Left colon (tissue), 2 donors: ENCODE measurements at places on chromosomes 2 and 18. TPM values are rescaled to one million over a fixed set of nuclear protein-coding genes. Genes with fewer than 3 reads are reported as not detected.
A peak's percentile ranks its signal among the peaks of the same experiment; 100 is the strongest.

DNA sequence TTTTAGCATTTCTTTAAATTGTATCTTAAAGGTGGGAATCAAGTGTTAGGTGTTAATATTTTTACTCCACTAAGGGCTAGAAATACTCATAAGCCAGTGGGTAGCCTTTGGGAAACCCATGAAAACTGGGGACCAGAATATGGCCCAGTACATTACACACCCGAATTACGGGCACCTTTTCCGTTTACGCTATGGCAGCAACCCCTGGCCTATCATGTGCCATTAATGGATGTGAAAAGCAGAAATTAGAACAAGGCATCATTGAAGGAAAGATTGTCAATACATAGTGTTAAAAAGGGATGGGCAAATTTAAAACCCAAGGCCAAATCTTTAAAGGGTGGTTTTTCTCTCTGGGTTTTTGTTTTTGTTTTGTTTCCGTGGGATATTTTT is 781 bp downstream of the FARP2 start:
- no peak for DNase-seq

DNA sequence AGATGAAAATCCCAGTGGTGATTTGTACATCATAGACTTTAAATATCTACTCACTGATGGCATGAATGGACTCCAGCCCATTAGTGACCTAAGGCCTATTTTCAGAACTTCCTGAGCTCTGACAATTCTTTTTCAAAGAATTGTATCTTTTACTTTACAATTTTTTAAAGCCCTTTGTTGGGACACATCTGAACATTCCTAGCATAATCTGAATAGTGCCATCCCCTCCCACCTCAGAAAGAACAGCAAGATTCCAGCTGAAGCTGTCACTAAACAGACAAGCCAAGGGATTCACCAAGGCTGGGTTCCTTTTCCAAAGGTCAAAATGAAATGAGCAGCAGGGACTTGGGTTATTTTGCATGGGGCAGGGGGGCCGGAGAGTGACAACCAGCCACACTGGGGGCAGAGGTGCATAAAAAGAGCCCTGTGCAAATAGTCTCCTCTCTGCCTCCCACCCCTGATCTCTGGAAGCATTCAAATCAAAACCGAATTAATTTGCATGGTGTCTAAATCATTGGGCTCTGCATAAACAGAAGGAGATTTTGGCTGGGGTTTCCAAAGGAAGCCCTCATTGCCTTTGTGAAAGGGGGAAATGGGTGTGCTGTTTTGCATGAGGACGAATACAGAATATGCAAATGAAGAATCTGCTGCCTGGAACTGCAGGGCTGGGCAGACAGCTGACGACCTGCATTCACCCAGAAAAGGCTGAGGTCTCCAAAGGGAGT is 17.2 kb downstream of the EPHA4 start:
- DNase-seq: no peak

GRCh38 chr2:224638301-224638823 is 53.2 kb upstream of the CUL3 start:
- peak; percentile 68 for DNase-seq

GRCh38 chr2:177314194-177314593 is 49.7 kb upstream of the NFE2L2 start:
- no peak for DNase-seq

DNA sequence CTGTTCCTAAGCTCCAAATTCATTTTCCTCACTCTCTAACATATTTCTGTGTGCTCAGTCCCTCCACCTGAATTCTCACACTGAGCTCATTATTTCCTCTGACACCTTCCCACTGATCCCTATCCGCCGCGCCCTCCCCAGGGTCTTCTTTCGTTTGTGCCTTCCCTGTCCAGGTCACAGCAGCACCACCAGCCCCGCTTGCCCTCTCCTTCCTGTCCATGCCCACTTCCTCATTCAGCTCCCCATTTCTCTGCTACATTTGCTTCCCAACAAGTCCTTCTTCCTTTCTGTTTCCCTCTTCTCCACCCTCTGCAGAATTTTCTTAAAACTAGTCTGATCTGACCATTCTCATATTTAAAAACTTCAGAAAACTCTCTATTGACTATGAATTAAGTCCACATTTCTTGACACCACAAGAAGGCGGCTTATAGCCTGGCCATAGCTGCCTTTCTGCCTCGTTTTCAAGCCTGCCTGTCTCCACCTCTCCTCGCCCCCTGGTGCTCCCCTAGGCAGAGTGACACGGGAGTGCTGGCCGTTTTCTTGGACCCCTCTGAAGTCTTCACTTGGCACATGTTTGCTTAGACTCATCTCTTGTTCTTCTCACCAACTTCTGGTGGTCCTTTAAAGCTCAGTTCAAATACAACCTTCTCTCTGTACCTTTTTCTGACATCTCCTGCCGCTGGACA is 138.7 kb upstream of the BOD1L2 start:
- DNase-seq: no peak

- no peak for DNase-seq
These were observed 22.4 kb downstream of the RTP5 start for GRCh38 chr2:241891988-241892298.

DNA sequence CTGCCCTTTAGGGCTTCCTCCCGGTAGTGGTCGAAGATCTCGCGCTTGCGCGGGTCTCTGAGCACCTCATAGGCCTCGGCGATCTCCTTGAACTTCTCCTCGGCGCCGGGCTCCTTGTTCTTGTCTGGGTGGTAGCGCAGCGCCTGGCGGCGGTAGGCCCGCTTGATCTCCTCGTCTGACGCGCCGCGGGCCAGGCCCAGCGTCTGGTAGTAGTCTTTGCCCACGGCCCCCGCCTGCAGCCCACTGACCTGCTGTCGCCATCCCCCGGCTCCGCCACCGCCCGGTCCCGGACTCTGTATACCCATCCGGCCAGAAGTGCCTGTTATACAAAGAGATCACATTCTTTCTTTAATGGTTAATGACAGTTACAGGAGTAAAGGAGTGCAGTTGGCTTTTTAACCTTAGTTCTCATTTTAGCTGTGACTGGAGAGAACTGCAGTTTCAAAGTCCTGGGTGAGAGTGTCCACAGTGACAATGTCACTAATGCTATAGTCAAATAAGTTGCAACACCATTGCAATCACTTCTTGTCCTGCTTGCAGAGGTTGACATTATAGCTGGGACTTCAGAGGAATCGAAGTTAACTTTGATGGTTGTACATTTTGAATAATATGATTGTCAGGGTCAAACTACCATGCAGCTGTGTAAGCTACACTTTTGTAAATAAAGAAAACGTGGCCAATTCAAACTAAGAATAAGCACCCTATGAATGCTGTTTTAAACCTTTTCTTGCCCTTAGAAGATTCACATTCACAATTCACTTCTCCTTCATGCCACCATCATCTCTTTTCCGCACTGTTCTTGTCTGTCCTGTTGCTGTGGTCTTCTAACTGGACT is 35.3 kb upstream of the CAVIN2 start:
- DNase-seq: no peak

DNA sequence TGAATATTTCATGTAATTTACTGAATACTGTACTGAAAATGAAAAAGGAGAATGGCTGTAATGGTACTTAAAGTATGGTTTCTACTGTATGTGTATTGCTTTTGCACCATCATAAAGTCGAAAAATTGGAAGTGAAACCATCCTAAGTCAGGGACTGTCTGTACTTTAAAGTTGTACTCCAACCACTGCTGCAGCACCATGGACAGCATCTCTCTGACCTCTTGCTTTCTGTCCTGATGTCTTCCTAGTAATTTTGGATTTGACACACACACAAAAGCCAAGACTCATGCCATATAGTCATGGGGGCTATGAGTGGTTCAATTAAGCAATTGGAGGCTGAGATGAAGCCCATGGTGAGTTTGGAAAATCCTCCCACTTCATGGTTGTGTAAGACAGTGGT is 256.3 kb upstream of the PKDCC start:
- DNase-seq: peak; percentile 43

GRCh38 chr2:165833156-165833555 is 39.1 kb upstream of the GALNT3 start:
- no peak for DNase-seq

GRCh38 chr2:105785095-105785847 is 40.6 kb downstream of the NCK2 start:
- no peak for DNase-seq

DNA sequence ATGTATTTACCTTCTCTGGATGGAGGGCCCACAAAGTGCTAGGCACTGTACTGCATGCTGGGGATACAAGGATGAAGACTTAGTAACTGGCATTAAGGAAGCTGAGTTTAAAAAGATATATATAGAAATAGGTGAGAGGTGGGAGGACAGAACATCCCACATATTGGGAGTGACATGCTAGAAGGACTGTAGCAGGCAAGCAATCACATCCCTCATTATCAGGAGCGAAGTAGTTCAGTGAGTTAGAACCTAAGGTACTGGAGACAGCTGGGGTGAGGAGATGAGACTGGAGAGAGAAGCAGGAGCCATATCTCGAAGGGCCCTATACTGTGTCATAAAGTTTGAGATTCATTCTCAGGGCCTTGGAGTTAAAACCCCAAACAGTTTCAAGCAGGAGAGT is 10.9 kb upstream of the OSBPL1A start:
- no peak for DNase-seq

DNA sequence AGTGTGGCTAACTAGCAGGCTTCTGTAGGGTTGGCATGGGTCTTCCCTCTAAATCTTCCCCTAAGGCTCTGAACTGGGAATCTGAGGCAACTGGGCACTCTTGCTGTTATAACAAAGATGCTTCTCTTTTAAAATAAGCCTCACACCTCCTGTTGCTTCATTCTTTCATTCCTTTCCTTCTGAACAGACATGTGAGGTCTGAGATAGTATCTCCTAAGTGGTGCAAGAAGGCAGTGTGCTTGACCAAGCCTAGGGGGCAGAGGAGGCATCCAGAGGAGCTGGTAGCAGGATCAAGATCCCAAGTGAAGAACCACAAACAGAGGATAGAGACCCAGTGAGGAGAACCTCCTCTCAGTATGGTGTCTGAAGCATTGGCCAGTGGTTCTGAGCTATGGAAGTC is 90.9 kb downstream of the TTC27 start:
- DNase-seq: no peak

GRCh38 chr2:7436096-7436906 is 519.1 kb downstream of the RNF144A start:
- no peak for DNase-seq

DNA sequence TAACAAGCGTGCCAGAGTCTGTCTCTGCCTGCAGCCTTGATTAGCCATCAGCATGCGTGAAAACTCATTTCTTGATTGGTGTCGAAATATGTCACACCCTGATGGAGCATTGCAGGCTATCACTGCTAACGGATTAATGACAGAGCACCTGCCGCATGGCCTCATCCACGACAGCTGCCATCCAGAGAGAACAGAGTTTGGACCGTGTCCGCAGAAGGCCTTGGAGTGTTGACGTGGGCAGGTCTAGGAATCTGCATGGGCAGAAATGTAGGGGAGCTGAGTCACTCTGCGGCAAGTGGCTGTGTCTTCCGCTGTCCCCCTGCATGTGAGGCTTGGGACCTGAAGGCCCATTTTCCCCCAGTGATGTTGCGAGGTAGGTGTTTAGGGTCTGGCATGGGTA is 43.0 kb downstream of the KLHL29 start:
- DNase-seq: no peak

DNA sequence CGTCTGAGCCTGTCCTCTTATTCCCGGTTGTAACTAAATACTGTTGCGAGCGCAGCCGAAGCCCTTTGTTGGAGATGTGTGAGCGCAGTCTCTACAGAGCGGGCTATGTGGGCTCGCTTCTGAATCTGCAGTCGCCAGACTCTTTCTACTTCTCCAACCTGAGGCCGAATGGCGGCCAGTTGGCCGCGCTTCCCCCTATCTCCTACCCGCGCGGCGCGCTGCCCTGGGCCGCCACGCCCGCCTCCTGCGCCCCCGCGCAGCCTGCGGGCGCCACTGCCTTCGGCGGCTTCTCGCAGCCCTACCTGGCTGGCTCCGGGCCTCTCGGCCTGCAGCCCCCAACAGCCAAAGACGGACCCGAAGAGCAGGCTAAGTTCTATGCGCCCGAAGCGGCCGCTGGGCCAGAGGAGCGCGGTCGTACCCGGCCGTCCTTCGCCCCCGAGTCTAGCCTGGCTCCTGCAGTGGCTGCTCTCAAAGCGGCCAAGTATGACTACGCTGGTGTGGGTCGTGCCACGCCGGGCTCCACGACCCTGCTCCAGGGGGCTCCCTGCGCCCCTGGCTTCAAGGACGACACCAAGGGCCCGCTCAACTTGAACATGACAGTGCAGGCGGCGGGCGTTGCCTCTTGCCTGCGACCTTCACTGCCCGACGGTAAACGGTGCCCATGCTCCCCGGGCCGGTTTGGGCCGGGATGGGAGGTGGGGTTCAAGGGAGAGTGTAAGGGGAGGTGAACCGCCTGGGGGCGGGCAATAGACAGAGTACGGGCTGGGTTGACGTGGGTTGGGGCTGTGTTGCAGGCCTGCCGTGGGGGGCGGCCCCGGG is at the start of gene HOXD12:
Gene HOXD12 (plus strand): TSS at position 68 of the 819 bp plus-strand sequence. CDS start 7 bp downstream, at position 75.
- no peak for DNase-seq

DNA sequence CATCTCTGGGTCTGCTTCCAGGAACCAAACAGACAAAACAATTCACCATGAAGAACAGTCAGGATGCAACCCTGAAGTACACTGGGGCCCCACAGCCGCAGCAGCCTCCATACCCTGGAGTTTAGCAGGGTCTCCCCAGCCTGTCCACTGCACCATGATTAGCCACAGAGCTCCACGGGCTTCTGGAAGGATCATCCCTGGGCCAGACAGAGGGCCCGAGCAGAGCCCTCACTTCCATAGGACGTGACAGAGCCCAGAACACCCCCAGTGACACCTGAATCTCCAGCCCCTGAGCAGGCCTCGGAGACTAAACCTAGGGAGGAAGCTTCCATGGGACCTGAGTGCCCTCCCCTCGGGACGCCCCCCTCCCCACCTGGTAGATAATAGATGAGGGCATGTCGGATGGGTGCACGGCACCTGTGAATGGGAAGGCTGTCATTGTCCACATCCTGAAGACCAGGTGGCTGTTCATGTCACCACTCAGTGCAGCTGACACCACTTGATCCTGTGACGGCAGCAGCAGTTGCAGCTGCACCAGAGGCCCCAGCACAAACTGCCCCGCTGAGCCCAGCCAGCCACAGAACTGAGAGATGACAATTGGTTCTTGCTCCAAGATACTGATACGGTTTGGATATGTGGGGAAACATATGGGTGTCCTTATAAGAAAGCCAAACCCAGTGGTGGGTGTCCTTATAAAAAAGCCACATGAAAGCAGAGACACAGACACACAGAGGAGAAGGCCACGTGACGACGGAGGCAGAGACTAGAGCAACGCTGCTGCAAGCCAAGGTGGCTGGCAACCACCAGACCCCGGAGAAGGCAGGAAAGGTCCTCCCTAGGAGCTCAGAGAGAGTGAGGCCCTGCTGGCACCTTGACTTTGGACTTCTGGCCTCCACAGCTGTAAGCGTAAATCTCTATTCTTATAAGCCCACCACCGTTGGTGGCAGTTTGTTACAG is 23.2 kb downstream of the KIF1A start:
- DNase-seq: no peak

Gene PUM2
- total RNA-seq: 109 TPM

Gene SNED1
- total RNA-seq: 10.1 TPM

Gene PDE11A
- total RNA-seq: 1.8 TPM
